Stimulated activated CD8-positive, alpha-beta memory T cell treated with anti-CD3 and anti-CD28 coated beads, Interleukin-4, amount 100 ng/mL, for 4 hours (primary cell): ENCODE measurements at places on chromosomes 7 and 10.

- no peak for DNase-seq
These were observed 233.6 kb downstream of the VTI1A start for GRCh38 chr10:112680586-112680985.

DNA sequence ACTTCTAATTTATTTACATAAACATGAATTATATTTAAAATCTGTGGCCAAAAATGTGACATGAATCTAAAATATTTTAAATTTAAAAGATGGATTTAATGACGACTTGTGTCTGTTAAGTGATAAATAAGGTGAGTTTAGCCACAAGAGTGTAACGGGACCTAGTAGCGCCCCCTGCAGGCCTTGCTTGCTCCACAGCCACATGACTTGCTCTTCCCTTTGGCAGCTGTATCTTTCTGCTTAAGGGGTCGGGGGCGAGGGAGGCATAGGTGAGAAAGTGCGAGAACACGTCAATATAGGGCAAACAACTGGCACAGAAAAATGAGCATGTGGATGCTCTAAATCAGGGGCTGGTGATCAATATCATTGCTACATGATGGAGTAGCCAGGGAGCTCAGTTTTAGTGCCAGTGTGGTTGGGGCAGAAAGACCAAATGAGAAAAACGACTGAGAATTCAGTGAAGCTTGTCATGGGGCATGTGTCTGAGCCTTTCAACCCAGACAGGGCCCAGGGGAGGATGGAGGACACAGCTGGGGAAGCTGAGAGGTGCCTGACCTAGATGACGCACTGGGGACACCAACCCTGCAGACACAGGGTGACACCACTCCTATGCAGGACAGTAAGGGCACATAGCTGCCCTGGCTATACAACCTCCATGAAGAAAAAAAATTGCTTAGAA, 49.8 kb downstream of the PAXIP1 start:
- DNase-seq: peak; percentile 36

DNA sequence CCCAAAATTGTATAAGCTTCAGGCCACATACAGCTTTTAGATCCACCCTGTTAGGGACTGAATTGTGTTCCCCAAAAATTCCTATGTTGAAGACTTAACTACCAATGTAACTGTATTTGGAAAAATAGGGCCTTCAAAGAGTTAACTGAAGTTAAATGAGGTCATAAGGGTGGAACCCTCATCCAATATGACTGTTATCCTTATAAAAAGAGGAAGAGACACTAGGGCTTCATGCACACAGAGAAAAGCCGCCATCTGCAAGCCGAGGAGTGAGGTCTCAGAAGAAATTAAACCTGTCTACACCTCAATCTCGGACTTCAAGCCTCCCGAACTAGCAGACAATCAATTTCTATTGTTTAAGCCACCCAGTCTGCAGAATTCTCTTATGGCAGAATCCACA, 317.9 kb upstream of the NFE2L3 start:
- no peak for DNase-seq

DNA sequence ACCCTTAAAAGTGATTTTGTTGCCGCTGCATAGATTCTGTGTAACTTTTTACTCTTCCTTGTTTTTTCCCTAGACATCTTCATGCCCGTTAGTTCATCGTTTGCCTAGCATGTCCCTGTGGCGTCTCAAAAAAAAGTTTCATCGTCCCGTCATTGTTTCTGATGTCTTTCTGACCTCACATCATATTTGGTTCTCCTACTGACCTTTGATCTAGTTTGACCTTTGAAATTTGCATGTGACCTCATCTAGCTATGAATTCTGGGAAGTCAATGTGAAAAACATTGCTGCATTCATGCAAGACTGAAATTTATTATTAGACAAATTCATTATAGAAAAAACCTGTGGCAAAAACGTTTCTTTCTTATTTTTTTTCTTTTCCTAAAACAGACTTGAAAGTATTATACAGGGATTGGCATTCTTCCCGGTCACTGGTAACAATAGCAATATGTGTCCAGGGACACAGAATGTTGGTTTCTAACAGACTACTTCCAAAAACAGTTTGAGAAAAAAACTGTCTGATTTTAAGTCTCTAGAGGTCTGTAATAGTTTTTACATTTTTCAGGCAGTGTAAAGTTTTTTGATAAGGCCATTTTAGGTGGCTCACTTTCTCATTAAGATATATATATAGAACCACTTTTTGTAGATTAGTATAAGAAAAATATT, 280.9 kb downstream of the USP6NL start:
- no peak for DNase-seq

GRCh38 chr7:2211259-2211880, 21.4 kb downstream of the MAD1L1 start:
- DNase-seq: no peak

DNA sequence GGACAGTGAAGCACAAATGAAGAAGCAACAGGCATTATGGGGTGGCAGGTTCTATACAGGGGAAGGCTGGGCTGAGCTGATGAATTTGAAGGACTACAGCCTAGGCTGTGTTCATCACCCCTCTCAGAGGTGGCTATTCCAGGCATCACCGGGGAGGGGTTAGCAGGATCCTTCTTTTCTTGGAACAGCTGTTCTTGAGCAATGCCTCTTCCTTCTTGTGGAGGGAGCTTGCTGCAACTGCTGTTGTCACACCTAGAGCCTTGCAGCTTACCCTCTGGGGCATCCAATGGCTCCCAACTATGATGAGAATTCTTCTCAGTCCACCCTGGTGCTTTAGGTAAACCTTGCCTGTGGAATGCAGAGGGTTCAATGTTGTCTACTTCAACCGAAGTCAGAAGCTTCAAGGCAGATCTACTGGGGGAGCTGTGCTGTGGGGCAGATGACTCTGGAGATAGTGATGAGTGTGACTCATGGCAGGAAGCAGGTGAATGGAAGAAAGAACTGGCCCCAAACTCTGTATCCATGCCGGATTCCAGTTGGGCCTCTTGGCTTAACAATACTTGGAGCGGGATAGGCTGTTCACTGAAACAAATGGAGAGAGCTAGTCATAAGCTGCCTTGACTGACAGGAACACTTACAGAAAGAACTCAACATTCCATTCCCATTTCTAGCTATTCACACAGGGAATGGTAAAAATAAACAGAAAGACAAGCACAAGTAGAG, 21.5 kb upstream of the PPP3CB start:
- no peak for DNase-seq

DNA sequence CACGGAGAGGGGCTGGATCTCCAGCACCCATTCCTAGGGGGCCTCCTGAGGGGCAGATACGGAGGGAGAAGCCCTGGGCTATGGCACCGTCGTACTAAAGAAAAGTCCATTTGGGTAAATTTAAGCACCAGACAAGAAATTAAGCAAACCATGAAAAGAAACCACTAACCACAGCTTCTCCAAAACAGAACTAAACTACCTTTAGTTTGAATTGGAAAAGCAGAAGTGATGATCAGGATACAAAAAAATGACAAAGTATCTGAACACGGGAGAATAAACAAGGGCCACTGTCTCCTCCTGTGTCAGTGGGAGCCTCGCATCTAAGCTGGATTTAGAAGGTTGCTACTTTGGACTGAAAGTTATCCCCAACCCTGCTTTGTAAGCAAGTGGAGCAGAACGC, 69.1 kb downstream of the DIP2C start:
- DNase-seq: no peak

GRCh38 chr7:51228386-51228958, 88.1 kb downstream of the COBL start:
- DNase-seq: no peak

DNA sequence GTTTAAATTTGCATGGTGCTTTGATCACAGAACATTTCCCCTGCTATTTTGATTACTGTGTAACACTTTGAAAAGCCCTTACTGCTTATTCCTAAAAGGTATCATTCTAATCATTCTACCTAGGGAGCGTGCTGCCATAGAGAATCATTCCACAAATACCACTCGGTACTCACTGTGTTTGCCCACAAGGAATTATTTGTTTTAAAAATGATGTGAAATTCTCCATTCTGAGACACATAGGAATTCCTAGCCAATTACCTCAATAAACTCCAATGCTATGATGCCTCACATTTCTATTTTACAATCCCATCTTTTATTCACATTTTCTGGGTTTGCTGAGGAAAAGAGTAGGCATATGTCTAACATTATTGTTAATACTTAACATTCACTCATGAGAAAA, 16.2 kb upstream of the TES start:
- no peak for DNase-seq

GRCh38 chr10:100518761-100519241, 860 bp downstream of the SEC31B start:
- peak; percentile 42 for DNase-seq

DNA sequence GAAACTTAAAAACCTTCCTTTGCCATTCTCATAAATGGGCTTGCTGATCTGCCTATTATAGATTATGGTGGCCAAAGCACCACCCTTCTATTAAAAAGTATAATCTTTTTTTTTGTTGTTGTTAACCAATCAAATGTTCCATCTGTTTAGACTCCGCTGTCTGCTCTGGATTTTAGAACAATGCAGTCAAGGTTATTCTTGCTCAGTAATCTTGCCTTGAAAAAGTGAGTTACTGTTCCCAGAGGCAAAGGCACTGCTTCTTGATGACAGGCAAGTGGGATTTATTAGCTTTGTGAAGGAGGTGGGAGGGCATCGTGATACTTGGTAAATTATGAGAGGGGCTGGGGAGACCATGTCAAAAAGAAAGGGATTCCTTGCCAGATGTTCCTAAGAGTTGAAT, 143.5 kb downstream of the KIAA1217 start:
- DNase-seq: no peak

GRCh38 chr10:1411451-1411850, 325.9 kb downstream of the ADARB2 start:
- no peak for DNase-seq

GRCh38 chr7:378041-378420, 88.1 kb downstream of the FOXL3 start:
- no peak for DNase-seq

GRCh38 chr10:17053061-17053460, 76.5 kb downstream of the CUBN start:
- no peak for DNase-seq

DNA sequence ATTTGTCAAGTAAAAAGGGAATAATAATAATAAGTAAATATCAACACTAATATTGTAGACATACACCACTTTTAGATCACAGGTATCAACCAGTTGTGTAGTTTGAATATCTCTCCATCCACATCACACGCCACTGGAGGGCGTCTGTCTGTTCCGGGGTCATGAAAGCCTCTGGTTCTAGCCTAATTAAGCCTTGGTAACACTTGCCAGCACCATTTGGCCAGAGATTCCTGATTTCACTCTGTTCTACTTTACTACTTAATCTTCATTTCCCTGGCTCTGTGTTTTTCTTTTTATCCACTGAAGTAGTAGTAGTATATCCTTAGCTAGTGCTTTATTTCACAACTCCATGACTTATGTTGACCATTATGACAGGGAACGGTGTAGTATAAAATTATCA, 285.6 kb upstream of the POM121L12 start:
- DNase-seq: no peak

DNA sequence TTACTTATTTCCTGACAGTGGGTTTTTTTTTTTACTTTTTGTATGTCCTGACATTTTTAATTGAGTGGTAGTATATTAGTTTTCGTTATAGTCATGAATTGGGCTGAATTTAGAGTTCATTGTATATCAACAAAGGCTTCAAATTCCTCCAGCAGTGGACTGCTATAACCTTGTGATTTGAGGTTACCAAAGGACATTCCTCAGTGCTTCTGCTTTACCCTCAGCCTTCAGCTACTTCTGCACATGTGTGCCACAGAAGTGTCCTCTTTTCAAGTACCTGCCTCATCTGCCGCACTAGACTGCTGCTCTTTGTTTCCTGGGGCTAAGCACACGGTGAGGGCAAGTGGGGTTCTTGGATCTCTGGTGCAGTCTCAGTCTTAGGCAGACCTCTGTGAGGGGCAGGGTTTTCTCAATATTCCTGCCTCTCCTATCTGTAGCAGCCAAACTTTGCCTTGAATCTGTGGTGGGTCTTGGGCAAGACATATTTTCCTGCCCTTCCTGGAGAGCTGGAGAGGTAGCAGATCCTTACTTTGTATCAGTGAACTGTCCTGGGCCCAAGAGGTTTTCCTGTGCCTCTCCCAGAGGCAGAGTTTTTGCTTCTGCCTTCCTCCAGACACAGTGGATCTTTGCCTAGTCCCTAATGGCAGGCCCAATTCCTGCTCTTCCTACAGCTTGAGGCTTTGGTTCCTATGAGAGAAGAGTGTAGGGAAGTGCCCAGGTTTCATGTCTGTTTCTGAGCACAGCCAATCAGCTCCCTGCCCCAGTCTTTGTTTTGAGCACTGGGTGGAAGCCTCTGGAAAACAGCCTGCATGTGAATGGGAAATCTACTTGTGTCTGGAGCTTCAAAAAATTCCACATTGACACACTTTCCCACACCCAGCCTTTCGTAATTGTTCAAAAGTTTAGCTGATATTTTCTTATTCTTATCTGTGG, 39.0 kb upstream of the STRIP2 start:
- no peak for DNase-seq

- no peak for DNase-seq
These were observed 2.4 kb upstream of the MKI67 start for GRCh38 chr10:128128582-128128981.

DNA sequence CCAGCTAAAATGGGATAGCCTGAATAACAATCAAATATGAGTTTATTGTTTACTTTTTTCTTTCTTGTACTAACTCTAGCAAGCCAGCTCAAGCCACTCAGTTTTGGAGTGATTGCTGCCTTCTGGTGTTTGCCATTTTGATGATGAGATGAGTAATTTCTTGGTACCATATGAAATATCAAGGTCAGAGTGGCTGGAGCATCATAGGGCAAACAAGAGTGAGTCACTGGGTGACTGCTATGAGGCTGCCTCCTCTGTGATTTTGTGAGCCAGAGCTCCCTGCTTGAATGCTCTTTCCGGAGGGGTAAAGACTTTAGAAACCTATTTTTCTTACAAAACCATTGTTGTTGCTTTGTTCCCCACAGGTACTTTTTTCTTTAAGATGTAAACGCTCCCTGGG, 295.6 kb downstream of the PRKG1 start:
- no peak for DNase-seq

GRCh38 chr10:43794181-43794815, 145.6 kb upstream of the ZNF32 start:
- no peak for DNase-seq

- DNase-seq: no peak
These were observed 45.5 kb upstream of the RNF148 start for GRCh38 chr7:122748195-122748594.

DNA sequence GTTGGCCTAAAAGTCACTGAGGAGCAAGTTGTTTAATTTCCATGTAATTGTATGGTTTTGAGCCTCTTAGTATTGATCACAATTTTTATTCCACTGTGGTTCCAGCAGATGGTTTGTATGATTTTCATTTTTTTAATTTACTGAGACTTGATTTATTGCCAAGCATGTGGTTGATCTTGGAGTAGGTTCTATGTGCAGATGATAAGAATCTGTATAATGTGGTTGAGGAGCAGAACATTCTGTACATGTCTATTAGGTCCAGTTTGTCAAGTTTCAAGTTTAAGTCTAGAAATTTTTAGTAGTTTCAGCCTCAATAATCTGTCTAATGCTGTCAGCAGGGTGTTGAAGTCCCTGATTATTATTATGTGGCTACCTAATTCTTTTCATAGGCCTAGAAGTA, 22.7 kb upstream of the ZWINT start:
- DNase-seq: no peak

DNA sequence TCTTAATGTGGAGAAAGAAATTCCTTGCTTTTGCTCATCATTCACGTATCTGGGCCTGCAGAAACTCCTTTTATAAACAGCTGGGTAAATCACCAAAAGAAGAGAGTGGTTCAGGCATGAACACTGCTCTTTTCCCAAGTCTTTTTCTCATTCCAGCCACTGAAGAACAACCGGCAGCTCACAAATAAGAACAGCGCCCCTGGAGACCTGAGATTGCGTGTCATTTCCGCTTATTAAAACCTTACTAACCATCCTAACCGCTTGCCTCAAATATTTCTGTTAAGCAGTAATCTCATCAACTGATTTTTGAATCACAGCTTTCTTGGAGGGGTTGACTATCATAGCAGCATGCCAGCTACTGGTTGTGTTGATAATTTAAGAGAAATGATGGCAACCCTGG, 213.0 kb upstream of the PLXNA4 start:
- no peak for DNase-seq
